ENCODE measurements at places on chromosomes 1 and 21. TPM values are rescaled to one million over a fixed set of nuclear protein-coding genes. Genes with fewer than 3 reads are reported as not detected.

The CACHD1 gene
- 31.9 TPM for total RNA-seq

The TRIM58 gene
- 0.33 TPM for total RNA-seq

The RGSL1 gene
- total RNA-seq, result 0.77 TPM

The SERPINC1 gene
- total RNA-seq, result not detected

The CHML gene
- 28.6 TPM for total RNA-seq

The ANKRD35 gene
- total RNA-seq, result 1.1 TPM

The GPR157 gene
- total RNA-seq, result 5.9 TPM
